NCI-H1105 treated with DMSO at 0.1 percent for 48 hours (cell line): ENCODE measurements at places on chromosomes 4 and X.

DNA sequence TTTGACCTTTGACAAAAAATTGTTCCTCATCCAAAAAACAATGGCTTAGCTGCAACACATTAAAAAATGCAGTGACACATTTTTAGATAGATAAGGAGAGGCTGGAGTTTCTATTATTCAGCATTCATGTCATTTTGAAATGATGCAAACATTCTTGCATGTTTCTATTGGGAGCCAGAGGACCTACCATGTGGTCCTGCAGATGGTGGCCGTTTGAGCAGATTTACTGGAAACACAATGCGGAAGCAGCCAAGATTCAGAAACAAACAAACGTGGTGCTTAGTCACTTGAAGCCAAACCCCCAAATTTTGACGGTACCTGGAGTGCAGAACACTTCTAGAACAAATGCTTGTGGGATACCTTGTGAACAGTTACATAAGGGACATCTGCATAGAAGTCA lies 456.7 kb downstream of the PCDH18 start:
- no peak for DNase-seq

- no peak for DNase-seq
Measured at GRCh38 chr4:22435652-22436051, 80.2 kb downstream of the ADGRA3 start.

DNA sequence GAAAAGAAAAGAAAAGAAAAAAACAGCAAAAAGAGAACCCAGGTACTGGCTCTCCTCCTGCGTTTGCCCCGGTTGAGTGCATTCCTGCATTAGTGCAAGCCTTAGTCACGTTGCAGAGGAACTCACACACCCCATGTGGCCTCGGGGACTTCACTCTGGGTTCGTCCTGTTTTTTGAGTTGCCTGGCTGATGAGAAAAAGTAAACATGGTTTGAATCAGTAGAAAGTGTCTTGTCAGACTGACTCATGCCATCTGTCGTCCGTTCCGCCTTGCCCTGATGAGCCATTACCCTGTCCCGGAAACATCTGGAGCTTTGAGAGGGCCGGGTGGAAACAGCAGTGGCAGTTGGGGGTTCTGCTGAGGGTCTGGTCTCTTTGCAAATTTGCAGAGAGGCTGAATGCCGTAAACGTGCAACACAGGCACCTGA lies 16.3 kb downstream of the CD99 start:
- DNase-seq = no peak

DNA sequence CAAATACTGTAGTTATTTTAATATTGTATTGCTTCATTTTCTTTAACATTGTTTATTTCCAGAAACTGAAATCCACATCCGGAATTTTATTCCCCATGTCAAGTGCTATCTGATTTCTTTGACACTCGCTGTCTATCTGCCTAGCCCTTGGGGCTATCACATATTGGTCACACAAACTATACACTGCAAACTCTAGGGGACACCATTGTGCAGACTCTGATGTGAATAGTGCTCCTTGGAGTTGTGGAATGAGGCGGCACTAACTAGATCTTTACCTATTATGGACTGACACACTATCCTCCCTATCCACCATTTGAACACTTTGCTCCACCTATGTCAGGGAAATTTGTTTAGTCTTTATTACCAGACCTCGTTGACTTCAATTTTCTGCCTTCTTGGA lies 534.5 kb downstream of the GLUD2 start:
- DNase-seq = no peak
